ENCODE measurements at places on chromosomes 3 and 15.

DNA sequence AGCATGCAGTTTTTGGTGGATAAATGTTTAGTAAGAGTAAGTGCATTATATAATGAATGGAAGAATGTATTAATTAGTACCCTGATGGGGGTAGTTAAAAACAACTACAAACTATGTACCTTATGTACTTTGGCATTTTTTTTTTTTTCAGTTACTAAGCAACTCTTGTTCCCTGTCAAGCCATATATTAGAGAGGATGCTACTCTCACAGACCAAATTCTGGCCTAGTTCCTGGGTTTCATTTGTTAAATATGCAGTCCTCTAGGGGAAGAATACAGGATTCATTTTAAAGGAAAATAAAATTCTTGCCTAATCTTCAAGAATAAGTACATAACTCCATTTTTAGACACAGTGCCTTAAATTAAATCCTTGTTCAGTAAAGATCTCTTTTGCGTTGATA is 16.9 kb downstream of the FAM98B start:
- DNase-seq = no peak

- DNase-seq = no peak
These were observed 2.0 kb downstream of the ANKRD28 start for GRCh38 chr3:15795651-15796308.

- no peak for DNase-seq
These were observed 47.3 kb upstream of the TCF12 start for GRCh38 chr15:56871185-56871584.

- no peak for DNase-seq
These were observed 101.9 kb upstream of the RNU6-1 start for GRCh38 chr15:67941648-67942310.

GRCh38 chr3:52443268-52443610 is 1.7 kb downstream of the SEMA3G start:
- no peak for DNase-seq

DNA sequence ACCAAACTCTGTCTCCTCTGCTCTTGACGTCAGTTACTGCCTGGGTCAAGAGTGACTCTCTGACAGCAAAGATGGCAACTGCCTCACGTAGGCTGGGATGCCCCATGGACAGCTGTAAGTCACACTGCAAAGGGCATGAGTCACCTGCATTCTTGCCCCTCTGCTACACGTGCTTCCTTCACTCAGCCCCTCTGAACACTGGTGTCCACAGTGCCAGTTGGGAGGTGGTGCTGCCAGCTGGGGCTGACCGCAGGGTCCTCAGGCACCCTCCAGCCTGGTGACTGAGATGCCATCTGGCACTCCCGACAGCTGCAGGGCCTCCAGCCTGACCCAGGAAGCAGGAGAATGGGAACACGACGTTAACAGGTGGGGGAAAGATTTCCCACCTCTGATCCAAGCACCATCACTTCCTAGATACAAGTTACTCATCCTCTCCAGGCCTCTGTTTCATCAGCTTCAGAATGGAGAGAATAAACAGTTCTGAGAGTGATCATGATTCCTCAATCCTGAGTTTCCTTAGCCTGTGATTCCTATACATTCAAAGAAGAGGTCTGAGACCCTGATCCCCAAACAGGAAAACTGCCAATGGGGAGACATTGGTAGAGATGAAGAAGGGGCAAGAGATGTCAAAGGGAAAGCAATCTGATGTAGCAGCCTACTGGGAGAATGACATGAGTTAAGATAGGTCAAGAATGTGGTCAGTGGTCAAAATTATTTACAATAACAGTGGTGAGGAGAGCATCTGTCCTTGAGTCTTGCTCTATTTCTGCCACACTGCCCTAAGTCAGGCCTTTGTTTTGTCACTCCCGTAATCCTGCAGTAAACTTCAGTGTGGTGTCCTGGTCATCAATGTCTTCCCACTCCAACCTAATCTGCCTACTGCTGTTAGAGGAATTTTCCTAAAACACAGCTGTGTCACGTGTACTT is 86.1 kb upstream of the BCL6 start:
- no peak for DNase-seq

GRCh38 chr15:58260725-58261267 is 122.6 kb downstream of the AQP9 start:
- DNase-seq = no peak

DNA sequence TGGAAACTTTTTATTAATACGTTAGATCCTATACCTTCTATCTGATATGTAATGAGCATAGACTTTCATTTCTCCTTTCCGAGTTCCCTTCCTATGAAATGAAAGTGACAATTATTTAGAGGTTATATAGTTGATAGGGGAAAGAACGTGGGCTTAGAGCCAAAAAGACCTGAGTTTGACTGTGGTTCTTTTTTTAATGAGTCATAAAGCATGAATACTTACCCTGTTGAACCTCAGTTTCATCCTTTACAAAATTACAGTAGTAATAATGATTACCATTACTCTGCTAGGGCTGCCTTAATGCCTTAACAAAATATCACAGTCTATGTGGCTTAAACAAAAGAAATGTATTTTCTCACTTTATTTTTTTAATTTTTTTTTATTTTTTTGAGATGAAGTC is 75.9 kb downstream of the AGBL1 start:
- no peak for DNase-seq

DNA sequence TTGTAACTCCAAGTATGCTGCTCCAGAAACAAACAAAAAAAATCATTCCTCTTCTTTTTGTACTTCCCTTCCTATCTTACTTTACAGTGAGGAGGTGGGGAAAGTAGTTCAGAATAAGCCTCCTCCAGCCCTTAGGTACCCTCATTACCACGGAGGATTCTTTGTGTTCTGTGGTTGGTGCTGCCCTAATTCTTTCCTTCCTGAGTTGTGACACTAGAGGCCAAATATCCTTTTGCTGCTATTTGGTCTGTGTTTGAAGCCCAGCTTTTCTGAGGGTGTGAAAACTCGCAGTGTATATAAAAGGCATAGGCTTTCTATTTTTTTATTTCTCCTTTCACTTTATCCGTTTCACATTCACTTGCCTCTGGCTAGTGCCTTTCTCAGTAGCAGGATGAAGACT is 98.2 kb downstream of the HHLA2 start:
- DNase-seq = no peak

- no peak for DNase-seq
These were observed 4.1 kb upstream of the ACTC1 start for GRCh38 chr15:34799149-34800101.

GRCh38 chr15:73326157-73326556 is 42.6 kb downstream of the HCN4 start:
- DNase-seq = no peak

DNA sequence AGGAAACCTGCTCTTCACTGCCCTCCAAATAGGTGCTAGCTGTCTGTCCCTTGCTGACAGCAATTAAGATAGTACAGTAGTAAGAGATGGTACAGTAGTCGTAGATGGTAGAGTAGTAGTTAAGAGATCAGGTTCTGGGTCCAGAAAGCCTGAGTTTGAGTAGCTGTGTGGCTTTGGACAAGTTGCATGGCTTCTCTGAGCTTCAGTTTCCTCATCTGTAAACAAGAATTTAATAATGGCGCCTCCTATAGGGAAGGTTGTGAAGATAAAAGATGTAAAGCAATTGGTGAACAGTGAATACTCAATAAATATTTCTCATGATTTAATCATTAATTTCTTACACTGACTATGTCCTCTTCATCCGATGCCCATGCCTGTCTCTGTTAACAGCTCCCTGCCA is 86.9 kb upstream of the BCL6 start:
- no peak for DNase-seq

GRCh38 chr3:175129126-175129525 is 270.0 kb downstream of the NAALADL2 start:
- DNase-seq = no peak

- peak; percentile 40 for DNase-seq
These were observed 16.8 kb downstream of the NOX5 start for GRCh38 chr15:69031013-69032001.

- DNase-seq = peak; percentile 43
These were observed 8.1 kb upstream of the MAPK6 start for GRCh38 chr15:52010633-52011595.

DNA sequence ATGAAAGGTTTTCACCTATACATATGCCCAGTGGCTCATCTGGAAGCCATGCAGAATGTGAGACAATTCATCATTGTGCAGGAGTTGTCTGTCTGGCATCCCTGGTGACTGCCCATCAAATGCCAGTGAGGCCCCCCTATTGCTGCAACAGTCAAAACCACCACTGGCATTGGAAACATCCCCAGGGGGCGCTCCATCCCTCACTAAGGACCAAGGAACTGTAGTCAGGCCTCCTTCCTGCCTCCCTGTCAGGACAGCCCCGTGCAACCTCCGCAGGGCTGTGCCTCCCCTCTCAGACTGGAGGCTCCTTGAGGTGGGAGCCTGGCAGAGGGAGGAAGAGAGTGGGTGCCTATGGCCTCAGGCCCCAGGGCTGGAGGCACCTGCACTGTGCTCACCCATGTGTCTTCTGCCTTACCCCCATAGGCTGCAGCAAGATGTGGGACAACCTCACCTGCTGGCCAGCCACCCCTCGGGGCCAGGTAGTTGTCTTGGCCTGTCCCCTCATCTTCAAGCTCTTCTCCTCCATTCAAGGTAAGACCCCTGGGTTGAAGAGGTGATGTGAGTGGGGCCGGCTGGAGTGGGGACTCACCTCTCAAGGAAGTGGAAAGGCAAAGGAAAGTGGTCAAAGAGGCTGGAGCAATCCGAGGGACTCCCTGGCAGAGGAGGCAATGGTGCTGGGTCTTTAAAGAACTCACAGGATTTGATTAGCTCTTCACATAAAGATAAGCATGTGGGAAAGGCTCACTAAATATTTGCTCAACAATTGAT is 16.5 kb downstream of the VIPR1 start:
- DNase-seq = peak; percentile 58

GRCh38 chr3:184540777-184541681 is 20.6 kb upstream of the EPHB3 start:
- DNase-seq = peak; percentile 81

GRCh38 chr15:76904461-76905012 is 603 bp downstream of the SCAPER start:
- peak; percentile 31 for DNase-seq

DNA sequence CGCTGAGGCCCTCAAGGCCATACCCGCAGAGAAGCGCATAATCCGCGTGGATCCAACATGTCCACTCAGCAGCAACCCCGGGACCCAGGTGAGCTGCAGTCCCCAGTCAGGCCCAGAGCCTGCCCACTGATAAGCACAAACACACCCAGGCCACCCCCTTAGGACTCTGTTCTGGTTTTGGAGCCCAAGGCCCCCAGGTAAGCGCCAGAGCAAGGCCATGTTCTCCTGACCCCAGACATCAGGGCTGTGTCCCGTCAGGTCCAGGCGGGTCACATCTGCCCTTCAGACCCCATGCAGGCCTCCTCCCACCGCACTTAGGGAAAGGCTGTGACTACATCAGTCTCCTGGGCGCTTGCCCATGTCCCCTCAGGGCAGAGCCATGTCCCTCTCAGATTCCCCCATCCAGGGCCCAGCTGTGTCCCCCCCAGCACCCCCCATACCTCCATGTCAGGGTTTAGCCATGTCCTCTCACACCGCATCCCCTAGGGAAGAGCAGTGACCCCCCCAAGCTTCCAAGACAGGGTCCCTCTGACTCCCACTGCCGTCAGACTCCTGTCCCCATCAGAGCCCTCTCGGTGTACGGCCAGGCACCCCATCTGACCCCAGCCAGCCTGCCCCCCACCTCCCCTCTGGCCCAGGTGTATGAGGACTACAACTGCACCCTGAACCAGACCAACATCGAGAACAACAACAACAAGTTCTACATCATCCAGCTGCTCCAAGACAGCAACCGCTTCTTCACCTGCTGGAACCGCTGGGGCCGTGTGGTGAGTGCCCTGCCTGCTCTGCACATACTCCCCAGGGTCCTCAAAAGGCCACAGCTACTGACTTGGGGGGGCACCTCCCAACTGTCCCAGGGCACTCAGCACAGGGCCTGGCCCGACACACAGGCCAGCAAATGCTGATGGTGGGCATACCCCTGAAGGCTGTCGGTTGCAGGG is 1.6 kb downstream of the PARP3 start:
- no peak for DNase-seq

- DNase-seq = no peak
These were observed 462.3 kb upstream of the PPP2R3A start for GRCh38 chr3:135503065-135503759.

GRCh38 chr3:71451060-71451459 is 132.5 kb downstream of the FOXP1 start:
- no peak for DNase-seq

GRCh38 chr15:81286621-81287121 is 37.3 kb downstream of the STARD5 start:
- DNase-seq = no peak

DNA sequence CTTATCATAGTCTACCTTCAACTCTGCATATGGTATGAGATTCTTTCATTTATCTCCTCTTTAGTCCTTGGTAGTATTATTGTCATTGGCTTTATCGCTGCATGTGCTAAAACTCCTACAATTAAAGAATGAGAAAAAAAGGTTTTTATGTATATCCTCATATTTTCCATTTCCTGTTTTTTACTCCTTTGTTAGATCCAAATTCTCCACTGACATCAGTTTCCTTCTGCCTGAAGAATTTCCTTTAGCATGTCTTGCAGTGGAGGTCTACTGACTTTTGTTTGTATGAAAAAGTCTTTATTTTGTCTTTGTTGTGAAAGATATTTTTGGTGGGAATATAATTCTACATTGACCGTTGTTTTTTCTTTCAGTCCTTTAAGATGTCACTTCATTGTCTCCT is 81.0 kb upstream of the TNIK start:
- DNase-seq = no peak

DNA sequence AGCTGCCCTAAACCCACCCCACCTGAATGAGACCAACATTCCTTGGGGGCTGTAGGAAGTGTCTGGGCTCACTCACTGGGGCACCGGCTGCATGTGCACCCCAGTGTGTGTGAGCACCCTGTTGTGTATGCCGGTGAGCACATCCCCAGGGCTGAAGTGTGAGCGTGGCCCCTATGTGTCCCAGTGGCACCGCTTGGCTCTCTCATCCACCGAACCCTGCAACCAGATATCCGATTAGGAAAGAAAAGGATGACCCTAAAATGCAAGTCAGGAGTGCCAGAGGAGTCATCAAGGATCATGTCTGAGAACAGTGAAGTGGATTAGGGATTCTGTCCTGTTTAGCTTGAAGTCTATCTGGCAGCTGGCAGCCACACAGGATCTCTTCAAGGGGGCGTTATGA is 84.0 kb upstream of the ALDH1L1 start:
- no peak for DNase-seq

DNA sequence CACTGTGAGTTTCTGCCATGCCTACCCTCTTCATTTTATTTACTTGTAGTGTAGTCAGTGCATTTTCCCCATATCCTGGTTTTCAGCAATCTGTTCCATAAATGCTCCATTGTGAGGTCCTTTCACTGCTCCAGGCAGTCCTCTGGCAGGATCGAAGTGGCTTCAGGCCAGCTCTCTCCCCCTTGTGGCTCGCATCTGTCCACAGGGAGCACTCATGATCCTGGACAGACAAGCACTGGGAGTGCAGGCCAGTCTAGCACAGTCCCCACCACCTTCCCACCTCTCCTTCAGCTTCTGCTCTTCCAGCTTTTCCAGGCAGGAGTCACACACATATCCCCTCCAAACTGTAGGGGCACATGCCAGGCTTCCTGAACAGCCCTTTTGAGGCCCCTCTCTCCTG is 173.6 kb downstream of the PPM1L start:
- DNase-seq = no peak

GRCh38 chr3:18715208-18715607 is 290.1 kb upstream of the SATB1 start:
- no peak for DNase-seq
